ENCODE measurements at places on chromosomes 7 and 10.
A peak's percentile ranks its signal among the peaks of the same experiment; 100 is the strongest.

DNA sequence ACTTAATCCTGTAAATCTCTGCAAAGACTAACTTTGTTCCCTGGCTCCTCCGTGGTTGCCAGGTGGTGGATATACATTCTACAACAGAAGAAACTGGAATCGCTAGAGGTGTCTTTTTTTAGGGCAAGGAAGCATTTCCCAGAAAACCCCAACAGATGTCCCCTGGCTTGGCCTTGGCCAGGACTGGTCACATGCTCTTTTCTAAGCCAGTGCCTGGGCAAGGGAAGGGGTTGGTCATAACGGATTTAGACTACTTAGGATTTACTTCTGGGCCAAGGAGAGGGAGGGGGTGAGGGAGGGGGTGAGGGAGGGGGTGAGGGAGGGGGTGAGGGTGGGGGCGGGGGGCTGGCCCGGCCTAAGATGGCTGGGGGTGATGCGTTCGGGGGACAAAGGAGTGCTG, 105.7 kb downstream of the SNX10 start:
- no peak for DNase-seq

DNA sequence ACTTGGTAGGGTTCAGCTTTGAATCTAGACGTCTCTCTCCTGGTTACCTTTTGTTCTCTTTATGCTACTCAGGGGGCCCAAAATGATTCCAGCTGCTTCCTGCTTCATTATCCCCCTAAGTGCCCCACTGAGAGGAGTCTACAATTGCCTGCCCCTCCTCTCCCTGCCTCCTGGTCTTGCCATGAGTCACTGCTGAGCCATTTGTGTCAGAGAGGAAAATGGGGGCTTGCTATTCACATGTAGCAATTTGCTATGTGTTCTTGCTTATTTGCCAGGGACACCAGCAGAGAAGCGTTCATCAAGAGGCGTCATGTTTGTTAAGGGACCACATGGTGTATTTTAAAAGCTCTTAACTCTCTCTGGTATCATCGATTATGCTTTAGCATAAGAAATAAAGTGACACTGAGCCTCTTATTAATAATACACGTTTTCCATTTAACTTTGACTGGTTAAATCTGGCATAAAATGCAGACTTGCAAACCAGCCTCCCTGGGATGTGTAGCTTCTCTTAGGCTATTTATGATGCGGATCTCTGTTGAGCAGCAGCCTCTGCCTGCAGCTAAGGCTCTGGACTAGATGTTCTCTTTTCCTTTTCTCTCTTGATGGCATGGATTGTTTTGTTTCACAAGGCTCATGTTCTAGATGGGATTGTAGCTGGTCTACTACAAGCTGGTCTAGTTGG, 239.3 kb downstream of the AUTS2 start:
- DNase-seq: peak; percentile 86

DNA sequence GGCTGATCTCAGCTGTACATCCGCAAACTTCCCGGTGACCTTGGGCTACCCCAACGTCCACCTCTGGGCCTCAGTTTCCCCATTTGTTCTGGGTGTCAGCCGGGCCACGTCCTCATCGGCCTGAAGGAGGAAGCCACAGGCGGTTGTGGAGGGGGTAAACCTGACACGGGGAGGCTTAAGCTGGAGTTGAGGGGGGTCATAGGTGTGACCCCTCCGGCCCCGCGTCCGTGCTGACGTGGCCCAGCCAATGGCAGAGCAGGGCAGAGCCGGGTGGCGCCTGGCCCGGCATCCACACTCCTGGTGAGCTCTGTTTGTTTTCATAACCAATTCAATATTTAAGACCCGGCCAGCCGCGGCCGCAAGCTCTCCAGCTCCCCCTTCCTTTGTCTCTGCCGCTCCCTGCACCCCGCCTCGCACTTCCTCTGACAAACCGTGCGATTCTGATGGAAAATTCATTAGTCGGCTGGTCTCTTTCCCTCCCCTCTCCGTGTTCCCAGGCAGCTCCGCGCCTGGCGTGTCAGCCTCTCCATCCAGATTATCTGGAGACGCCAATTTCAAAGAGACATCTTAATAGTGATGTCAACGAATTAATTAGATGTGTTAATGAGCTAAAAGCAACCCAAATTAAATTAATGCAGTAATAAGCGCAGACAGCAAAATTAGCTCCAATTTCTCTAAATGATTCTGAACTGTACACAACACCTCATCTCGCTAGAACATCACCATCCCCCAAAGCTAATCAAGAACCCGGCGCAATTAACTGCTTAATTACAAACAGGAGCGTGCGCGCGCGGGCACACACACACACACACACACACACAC, 55.4 kb downstream of the MICALL2 start:
- peak; percentile 81 for DNase-seq

DNA sequence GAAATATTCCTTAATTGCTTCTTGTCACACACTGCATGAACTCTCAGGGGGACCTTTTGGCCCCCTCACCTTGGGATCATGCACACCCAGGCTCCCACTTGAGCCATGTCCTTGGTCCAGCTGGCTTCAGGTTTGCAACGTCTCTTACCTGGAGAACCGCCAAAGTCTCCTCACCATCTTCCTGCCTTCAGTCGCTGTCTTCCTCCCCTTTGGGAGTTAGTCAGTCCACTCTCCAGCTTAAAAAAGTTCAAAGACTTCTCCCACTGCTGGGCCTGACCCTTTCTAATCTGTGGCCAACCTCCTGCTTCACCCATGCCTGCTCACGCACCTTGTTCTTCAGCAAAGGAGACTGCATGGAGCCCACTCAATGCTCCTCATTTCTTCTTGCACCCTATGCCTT, 82.6 kb upstream of the LRRC4 start:
- DNase-seq: no peak

GRCh38 chr10:48503293-48503911, 101.5 kb downstream of the ARHGAP22 start:
- DNase-seq: no peak

Data from DMS79 treated with DMSO at 0.1 percent for 48 hours (cell line).